ENCODE measurements at places on chromosomes 16 and 17.

DNA sequence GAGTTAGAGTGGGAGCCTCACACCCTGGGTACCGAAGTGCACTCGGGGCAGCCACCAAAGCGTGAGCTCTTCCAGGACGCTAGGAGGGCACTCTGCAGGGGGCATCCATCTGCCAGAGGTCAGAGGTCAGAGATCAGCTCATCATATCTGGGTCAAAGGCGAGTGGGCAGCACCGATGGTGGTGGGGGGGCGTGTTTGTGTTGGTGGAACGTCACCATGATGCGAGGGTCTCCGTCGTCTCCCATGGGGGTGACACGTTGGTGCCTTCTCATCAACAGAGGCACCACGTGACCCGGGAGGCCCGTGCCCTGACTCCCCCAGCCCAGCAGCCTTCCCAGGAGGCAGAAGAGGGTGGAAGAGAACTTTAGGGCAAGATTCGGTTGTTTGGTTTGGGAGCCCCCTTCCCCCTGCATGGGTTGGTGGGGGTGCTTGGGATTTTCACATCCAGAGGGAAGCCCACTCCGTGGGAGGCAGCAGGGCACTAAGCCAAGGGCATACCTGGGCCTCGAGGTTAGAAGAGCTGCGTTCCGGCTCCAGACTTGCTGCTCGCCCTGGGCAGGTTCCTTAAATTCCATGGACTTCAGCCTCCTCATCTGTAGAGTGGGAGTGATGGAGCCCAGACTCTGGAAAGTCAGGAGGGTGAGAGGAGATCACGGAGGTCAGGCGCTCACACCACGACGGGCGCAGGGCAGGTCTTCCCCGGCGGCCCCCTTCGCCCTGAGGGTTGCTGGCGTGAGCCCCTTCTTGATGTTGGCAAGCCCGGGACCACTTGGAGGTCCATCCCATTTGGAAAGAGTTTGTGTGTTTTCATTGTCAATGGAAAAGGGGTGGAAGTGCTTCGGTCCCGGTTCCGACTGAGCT is 14.0 kb downstream of the CRISPLD2 start:
- DNase-seq = no peak

- DNase-seq = no peak
Observed at GRCh38 chr16:4679850-4680636, 13.3 kb upstream of the NUDT16L1 start.

DNA sequence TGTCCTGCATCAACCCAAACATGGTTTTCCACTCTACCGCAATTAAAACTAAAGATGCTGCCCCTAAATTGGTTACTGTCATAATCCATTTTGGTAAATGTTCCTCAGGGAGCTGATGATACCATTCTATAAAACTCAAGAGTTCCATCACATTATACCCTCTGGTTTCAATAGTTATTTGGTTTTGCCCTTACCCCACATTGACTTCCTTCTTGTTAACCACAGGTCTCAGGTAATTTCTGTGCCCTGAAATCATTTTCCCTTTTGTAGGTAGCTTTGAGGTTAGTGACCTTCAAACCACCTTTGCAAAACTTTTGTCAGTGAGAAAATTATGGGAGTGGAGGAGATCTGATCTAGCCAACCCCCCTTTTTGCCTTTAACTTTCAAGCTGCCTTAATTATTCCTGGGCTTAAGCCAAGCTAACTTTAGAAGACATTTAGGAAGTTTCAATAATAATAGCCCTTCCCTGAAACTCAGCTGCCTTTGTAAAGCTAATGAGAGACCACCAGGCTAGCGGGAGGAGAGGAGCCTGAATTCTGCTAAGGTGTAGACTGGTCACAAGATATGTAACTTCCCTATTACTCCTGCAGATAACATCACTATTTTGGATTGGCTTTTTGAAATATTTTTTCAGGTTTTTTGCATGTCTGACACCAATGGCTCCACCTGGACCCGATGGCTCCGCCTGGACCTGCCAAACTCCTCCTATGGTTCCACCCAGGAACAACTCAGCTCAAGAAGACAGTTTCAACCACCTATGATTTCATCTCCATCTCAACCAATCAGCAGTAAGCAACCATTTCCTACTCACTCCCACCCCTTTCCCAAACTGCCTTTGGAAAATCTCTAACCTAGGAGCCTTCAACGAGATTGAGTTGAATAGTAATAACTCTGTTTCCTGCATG is 224.9 kb downstream of the HS3ST3B1 start:
- peak; percentile 70 for DNase-seq

- no peak for DNase-seq
Observed at GRCh38 chr17:68777243-68777855, 176.2 kb upstream of the FAM20A start.

- DNase-seq = no peak
Observed at GRCh38 chr17:79988185-79988971, 47.3 kb downstream of the TBC1D16 start.

DNA sequence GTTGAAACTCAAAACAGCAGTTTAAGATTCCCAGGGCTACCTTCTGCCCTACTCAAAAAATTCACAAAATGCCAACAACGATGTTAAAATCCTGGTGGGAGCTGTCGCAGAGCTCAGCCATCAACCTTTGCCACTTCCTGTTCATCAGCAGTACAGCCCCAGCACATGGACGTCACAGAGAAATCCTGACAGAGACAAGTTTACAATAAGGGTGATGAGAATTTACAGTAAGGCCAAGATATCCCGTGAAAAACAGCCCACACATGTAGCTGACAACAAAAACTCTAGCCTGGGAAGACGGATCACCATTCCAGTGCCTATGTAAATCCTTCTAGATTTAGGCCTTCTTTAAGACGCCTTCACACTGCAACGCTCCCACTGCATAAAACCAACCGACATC is 18.8 kb downstream of the USP22 start:
- no peak for DNase-seq

DNA sequence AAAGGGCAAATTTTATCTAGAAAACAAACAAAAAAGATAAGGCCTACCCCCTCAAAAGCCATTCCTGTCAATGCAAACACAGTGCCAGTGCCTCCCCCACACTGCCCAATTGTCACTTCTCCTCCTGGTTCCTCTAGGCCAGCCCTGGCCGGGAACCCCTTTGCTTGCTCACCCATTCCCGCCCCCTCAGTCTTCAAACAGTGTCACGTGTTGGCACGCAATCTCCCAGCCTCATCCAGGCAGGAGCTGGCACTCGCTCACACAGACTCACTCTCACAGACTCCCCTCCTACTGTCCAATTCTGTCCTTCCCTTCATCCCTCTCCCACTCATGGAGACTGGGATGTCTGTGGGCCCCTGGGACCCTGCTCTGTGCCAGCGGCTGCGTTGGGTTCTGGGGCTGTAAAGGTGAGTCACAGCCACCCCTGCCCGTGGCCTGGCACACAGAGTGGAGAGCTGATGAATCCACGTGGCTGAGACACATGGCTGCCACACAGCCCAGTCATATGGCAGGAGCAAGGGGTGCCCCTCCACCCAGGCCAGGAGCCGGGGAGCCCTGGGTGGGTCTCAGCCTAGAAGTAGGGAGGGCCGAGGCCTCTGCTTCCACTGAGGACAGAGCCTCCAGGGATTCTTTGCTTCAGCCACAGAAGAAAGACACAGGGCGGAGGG is 54.8 kb downstream of the VAC14 start:
- no peak for DNase-seq

- DNase-seq = no peak
Observed at GRCh38 chr17:78346605-78347250, 13.1 kb downstream of the SOCS3 start.

DNA sequence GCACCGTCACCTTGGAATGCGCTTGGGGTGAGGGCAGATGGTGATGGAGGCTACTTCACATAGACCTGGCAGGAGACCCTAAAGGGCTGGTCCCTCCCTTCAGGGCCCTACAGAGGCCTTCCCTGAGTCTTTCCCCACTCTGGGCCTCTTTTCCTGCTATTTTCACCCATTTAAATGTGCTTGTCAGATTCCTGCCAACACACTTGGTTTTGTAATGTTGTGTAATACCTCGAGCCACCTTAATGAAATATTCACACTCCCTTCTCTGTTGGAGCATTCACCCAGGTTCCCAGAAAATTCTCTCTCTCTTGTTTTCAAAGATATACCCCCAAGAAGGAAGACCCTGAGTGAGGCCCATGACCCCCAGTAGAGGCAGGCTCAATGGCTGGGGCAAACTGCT is 456.6 kb upstream of the DYNLRB2 start:
- DNase-seq = no peak
